ENCODE measurements at places on chromosomes 12 and 14. TPM values are rescaled to one million over a fixed set of nuclear protein-coding genes. Genes with fewer than 3 reads are reported as not detected.

GRCh38 chr14:43706900-43707299 is 800.2 kb downstream of the FSCB start:
- no peak for DNase-seq

DNA sequence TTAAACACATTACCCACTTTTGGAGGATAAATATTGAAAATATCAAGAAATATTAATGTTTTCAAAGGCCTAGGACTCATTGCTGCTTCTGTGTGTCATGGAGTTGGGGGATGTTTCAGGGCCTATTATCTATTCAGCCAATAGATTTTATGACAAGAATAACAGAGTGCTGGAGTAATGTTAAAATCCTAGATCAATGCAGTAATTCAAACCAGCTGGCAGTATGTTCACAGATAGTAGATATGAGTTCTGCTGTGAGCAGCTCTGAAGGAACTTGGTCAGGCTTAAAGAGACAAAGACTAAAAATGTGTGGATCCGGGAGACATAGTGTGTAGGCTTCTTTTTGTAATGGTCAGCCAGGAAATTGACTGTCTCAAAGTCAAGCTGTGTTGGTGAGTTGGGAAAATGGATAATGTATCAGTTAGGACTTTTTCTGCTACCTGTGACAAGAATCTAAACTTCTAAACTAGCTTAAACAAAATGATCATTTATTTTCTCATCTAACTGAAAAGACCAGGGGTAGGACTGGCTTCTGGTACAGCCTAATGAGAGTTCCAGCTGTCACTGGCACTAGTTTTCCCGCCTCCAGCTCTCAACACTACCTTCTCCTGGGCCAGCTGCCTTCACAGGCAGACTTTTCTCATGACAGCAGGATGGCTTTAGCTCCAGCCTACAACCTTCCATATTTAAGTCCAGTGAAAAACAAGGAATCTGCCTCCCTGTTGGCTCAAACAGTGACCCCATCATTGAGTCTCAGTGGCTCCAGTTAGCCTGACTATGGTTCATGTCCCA is 16.3 kb upstream of the POLR3B start:
- no peak for DNase-seq

DNA sequence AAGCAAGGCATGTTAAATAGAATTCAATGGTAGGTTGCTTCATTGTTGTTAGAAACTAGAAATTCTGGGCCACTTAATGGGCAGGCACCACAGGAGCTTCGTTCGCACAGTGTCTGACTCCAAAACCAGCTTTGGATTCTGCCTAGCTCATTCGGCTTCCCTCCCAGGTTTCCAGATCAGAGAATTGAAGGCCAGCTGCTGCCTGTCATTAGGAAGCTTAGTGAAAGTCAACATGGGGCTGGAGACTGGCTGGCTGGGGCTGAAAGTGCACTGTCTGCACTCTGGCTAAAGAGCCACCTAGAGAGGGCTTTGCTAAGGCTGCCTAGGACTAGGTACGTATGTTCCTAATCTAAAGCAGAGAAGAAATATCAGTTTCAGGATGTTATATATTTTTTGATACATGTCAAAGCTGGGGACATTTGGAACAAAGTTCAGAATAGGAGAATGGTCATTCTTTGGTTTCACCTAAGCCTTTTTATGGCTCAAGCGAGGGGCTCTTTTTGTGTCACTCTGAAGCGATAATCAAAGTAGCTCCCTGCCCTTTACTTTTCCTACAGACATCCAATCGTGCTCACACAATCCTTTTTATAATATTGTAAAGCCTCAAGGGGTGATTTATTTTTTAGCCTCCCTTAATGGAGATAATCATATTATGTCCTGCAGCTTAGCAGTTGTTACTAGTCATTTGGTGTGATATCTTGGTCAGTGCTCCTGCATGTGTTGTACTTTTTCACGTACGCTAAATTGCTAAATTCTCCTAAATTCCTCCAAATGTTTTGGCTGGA is 238.5 kb upstream of the NAV3 start:
- no peak for DNase-seq

The ENDOU gene
- polyA plus RNA-seq: 0.33 TPM

GRCh38 chr14:51188566-51189185 is 51.4 kb upstream of the TMX1 start:
- DNase-seq: no peak

Measured in right lung (tissue), 10 donors.